ENCODE measurements at places on chromosomes 2 and 18.

DNA sequence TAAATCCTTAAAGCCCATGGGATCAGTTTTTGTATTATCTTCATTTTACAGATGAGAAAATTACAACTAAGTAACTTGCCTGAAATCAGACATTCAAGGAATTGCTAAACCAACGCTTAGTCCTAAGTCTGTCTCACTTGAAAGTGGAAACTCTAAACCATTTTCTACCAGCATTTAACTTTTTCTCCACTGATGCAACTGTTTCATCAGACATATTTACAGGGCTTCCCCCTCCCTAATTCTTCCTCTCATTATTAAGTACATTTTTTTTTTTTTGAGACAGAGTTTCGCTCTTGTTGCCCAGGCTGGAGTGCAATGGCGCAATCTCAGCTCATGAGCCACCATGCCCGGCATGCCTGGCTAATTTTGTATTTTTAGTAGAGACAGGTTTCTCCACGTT is 88.6 kb downstream of the ACVR1C start:
- DNase-seq = no peak

GRCh38 chr2:9558948-9559381 is 3.3 kb upstream of the ADAM17 start:
- DNase-seq = no peak

DNA sequence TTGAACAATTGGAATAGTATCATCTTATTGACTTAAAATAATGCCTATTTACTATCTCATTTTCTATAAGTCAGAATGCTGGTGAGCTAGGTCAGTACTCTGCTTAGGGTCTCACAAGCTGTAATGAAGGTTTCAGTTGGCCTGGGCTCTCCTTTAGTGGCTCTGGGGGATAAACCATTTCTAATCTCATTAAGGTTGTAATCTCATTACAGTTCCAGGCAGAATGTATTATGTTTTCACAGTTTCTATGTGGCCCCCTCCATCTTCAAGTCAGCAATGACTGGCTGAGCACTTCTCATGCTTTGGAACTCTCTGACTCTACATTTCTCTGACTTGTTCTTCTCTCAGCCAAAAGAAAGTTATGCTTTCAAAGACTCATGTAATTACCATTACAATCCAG is 163.1 kb downstream of the CCDC178 start:
- DNase-seq = no peak

DNA sequence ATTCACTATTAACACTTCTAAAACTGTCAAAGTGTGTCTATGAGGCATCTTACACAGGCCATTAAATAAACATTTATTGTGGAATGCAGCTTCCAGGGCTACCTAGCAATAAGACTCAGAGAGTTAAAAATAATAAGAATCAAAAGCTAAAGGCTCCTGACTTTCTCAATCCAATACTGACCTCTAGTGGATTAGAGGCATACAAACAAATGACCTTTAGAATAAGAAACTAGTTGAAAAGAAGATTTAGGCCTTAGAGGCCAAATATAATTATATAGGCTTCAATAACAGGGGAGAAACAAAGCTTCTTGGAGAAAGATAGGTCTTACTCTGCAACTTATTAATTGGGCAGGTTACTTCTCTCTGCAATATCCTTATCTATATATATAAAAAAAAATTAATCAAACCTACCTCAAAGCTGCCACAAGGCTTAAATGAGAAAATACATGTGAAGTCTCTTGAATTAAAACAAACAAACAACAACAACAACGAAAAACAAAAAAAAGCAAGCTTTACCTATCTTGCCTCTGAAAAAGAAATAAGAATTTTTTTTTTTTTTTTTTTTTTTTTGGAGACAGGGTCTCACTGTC is 246.1 kb downstream of the EXOC6B start:
- DNase-seq = no peak

DNA sequence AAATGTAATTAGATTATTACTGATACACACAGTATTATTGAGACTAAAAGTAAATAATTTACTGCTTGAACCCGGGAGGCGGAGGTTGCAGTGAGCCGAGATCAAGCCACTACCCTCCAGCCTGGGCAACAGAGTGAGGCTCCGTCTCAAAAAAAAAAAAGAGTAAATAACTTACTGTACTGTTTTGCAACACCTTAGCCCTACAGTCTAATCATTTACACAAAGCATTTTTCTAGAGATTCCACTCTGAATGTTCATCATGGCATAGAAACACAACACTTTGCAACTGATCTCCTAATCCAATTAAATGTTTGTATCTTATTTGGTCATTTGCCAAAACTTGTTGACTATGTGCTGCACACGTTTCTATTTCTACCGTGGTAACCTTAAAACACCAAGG is 23.4 kb upstream of the RMP24 start:
- DNase-seq = no peak

DNA sequence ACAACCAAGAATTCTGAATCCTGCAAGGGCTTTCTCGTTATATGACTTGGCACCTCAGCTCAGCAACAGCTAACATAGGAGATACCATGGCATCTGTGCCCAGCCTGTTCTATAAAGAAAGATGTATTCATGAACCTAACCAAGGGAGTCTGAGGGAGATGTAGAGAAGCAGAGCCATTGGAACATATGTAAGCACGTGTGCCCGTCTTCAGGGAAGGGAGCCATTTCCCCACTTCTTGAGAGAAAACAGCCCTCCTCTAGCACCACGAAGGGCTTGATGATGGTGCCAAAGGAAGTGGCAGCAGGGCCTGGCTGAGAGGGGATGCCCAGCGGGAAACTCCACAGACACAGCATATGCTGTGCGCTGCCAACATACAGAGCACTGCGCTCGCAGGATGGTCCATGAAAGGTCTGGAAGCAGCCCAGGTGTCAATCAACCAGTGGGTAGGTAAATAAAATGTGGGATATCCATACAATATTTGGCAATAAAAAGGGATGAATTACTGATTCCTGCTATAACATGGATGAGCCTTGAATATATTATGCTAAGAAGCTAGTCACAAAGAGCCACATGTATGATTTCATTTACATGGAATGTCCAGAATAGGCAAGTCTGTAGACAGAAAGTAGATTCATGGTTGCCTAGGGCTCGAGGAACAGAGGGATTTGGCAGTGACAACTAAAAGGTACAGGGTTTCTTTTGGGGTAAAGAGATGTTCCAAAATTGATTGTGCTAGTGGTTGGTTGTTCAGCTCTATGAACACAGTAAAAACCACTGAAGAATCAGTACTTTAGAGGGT is 16.1 kb downstream of the TMEM247 start:
- DNase-seq = no peak

- no peak for DNase-seq
Observed at GRCh38 chr2:25132299-25132635, 36.1 kb downstream of the POMC start.

DNA sequence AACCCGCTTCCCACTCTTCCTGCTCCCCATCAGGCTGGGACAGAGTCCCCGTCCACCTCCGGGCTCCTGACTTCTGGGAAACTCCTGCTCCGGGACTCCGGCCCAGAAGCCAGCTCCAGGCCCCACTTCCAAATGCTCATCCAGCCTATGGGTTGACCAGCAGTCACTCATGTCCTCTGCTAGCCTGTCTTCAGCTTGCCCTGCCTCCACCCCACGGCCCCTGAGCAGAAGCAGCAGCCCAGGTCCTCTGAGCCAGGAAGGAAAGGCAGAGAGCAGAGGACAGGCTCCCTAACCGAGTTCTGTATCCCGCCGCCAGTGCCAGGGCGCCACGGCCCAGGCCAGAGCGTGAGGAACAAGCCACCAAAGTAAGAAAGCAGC is 86.4 kb upstream of the ID2 start:
- DNase-seq = no peak

GRCh38 chr2:43067254-43068040 is 159.0 kb downstream of the ZFP36L2 start:
- no peak for DNase-seq

DNA sequence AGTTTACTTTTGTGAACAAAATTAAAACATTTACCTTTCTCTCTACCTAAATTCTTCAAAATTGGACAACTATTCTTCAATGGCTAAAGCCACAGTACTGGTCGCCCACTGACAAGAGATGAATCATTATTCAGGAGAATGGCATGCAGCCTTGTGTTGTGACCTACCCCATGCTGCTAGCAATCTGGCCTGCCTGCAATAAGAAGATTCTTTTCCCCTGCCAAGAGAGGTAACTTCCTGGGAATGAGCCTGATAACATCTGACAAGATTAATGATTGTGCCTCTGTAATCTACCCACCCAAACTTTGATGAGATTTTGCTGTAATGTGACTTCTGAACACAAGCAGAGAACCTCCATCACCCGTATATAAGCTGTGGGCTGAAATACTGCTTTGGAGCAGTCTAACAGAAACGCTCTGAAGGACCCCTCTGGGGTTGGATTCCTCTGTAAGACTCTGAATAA is 47.0 kb upstream of the ST3GAL5 start:
- DNase-seq = peak; percentile 39

- DNase-seq = no peak
Observed at GRCh38 chr2:69742322-69742952, 503 bp downstream of the ANXA4 start.

GRCh38 chr2:189083106-189083505 is 96.5 kb downstream of the COL5A2 start:
- no peak for DNase-seq

Measured in cerebellar nuclear complex (tissue), 1 donor.